ENCODE measurements at places on chromosomes 7 and 10.

DNA sequence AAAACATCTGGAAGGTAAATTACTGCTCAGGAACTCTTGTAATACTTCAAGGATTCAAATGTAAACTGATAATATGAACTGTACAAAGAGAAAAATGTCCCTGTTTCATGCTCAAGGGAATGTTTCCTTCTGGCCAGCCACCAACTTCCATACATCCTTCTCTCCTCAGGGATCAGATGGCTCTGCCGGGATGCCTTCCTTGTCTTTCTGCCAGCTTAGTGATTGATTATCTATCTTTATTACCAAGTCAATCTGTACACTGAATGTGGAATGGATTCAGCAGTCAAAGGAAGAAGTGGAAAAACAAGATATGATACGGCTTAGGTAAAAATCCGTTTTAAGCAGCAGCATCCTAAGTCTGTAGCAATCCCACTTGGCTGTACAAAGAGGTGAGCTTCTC lies 178.3 kb downstream of the PTN start:
- DNase-seq, result no peak

DNA sequence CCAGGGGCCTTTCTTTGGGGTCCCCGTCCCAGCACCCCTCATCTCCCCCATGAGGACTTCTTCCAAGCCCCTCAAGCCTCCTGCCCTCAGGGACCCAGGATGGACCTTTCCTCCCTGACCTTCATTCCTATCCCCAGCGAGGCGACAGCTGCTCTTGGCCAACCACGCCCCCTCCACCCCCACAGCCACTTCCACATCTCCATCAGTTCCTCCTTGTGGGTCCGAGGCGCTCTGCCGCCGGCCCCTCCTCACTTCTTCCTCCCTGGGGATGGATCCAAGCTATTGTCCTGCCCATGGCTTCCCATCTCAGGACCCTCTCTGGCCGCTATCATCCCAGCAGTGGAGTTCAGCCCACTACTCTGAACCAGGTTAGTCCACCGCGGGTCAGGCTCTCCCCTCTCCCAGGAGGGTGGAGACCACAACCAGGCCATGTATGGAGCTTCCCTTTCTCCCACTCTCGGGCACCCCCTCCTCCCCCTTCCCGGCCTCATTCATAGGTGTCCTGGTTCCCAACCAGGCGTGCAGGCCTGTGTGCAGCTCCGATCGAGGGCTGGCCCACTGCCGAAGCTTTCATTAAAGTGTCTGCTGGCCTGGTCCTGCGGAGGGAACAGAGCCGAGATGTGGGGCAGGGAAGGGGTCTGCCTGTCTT lies 1.7 kb upstream of the SH2B2 start:
- DNase-seq, result no peak

DNA sequence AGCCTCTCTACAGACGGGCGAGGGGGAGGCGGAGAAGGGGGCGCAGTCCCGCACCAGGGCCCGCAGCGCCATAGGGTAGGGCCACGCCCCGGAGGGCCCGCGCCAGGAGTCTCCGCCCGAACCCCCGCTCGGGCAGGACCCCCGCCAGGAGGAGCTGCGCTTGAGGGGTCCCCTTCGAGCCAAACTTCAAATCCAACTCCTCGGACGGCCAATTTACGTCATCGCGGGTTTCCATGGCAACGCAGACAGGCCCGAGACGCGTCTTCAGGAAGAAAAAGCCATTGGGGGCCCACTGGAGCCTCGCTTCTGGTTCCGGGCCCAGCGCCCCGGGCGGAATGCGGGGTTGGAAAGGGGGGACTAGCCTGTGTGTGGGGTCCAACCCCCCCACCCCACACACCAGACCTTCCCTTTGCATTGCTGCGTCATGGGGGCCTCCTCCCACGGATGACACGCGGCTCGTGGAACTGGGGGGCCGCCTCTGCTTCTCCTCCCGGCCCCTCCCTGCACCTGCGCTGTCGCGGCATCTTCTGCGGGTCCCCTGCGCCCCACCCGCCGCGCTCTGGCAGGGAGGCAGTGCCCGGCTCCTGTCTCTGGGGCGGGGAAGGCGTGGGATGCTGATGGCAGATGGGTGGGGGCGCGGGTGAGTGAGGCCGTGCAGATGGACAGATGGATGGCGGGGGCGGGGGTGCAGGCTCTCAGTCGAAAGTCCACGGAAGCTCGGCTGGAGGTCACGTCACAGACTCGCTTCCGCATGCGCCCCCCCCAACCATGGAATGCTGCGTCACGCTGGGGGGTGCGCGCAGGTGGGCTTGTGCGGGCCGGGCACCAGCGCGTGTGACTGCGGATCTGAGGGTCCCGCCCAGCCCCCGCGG lies 1.2 kb downstream of the CALY start:
- no peak for DNase-seq

DNA sequence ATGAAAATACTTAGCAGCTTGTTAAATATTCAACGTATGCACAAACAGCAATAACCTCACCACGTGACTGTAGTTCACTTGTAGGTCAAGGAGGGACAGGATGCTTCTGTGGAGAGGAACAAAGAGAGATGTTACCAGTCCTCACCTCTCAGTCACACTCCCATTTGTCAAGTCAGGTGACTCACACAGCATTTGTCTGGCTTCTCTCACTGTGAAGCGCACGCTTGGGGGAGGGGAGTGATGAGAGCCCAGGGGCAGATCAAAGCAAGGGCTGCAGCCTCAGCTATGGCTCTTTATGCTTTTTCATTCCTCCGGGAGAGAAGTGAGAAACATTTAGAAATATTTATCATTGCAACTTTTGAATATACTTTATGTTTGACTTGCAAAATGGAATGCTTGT lies 2.9 kb upstream of the RBM20 start:
- DNase-seq, result no peak

DNA sequence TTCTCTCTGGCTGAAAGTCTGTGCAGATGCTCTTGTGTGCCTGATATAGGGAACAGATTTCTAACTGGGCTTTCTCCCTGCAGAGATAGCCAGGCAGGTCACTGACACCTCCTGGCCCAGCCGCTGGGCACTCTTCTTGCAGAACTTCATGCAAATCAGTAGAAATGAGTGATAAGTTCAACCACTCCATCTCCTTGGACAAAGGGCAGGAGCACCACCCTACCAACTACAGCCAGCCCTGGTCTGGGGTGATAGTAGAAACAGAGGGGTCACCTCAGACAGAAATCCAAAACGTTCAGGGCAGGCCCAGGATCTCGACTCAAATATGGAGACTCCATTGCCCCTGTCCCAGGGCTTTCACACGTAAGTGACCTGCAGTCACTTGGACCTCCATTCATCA lies 917.8 kb upstream of the ZNF722 start:
- DNase-seq, result no peak

DNA sequence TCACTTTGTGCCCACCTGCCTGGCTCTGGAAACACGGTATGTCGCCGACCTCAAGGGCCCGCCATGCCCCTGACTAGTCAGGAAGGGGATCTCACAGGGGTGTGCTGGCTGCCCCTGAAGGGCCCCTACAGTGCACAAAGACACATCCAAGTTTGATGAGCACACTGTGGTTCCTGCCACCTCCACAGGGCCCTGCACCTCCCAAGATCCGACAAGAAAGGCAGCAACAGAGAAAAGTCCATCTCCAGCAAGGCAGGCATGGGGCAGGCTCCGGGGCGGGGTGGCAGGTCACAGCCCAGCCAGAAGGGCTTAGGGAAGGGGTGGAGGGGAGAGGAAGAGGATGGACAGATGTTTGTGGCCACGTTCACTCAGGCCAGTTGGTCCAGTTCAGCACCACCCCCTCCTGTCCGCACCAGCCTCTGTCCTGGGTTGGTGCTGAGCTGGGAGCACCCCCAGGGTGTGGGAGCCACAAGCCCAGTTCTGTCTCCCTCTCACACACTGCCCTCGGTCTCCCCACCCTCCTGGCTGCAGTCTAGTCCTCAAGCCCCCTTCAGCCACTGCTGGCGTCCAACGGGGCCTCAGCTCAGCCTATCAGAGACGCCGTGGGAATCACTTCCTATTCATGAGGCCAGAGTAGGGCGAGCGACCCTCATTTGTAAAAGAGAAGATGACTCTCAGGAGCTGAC lies 11.5 kb downstream of the DRGX start:
- DNase-seq, result no peak

GRCh38 chr7:111184987-111185386 lies 94.1 kb downstream of the LRRN3 start:
- no peak for DNase-seq

DNA sequence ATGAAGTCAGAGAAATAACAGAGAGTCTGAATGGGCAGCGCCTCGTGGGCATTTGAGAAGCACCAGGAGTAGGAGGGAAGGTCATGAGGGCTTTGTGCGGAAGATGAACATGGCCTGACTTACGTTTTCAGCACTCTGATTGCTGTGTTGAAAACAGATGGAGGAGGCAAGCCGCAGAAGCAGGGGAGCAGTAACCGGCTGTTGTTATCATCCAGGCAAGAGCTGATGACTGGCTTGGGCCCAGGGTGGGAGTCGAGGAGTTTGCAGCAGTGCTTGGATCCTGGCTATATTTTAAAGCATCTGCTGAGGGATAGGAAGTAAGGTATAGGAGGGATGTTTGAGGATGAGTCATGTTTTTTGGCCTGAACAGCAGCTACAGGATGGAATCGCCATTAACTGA lies 12.7 kb upstream of the PDLIM1 start:
- DNase-seq, result no peak

DNA sequence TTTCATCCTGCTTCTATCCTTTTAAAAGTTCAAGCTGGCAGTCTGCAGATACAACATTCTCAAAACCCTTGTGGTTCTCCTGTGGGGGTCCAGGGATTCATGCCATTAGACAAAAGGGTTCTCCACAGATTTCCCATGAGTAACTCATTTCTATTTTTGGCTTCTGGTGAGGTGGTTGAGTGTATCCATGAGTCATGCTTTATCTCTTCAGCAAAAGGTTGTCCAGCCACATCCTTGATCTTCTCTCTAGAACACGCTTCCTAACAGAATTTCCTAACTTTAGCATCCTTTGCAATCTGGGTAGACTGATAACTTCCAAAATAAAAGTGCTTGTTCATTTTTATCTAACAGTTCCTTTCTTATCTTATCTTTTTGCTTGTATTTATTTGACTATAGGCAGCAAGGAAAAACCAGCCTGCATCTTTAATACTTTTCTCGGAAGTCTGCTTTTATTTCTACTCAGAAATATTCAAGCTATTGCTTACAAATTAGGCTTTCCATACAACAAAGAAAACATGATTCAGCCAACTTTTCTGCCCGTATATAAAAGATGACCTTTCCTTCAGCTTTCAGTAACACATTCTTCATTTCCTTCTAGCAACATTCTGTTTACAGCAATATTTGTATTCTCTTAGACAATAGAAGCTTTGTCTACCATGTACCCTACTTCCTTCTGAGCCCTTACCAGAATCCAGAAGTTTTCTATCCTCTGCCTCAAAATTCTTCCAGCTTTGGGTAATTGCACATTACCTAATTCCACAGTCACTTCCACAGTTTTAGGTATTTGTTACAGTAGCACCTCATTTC lies 79.3 kb upstream of the IL6 start:
- DNase-seq, result no peak

DNA sequence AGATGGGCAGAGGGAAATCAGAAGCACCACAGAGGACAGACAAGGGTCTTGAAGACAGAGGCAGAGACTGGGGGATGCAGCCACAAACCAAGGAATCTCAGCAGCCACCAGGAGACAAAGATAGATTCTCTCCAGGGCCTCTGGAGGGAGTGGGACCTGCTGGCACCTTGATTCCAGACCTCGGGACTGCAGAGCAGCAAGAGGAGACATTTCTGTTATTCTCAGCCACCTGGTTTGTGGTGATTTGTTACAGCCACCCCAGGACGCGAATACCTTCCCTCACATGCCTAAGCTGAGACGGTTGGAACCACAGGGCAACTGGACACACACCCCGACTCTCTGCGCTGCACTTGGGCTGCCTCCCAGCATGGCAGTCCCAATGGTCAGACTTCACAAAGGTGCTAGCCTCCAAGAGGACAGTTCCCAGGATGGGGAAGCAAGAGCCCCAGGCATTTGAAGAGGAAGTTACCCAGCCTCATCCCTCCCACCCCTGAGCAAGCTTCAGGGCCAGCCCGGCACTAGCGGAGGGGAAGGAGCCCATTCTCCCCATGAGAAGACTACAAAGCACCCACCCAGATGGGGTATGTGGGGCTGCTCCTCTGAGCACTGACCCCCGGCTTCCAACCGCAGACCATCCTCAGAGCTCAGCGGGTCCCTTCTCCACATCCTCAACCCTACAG lies 104.6 kb upstream of the INSIG1 start:
- DNase-seq, result no peak

- no peak for DNase-seq
These were observed at the start of gene HMX3 for GRCh38 chr10:123135415-123136141. HMX3 (plus strand) TSS chr10:123135970; CDS start chr10:123136051, 81 bp downstream.

GRCh38 chr10:3169271-3169670 lies 3.3 kb downstream of the PITRM1 start:
- DNase-seq, result no peak

DNA sequence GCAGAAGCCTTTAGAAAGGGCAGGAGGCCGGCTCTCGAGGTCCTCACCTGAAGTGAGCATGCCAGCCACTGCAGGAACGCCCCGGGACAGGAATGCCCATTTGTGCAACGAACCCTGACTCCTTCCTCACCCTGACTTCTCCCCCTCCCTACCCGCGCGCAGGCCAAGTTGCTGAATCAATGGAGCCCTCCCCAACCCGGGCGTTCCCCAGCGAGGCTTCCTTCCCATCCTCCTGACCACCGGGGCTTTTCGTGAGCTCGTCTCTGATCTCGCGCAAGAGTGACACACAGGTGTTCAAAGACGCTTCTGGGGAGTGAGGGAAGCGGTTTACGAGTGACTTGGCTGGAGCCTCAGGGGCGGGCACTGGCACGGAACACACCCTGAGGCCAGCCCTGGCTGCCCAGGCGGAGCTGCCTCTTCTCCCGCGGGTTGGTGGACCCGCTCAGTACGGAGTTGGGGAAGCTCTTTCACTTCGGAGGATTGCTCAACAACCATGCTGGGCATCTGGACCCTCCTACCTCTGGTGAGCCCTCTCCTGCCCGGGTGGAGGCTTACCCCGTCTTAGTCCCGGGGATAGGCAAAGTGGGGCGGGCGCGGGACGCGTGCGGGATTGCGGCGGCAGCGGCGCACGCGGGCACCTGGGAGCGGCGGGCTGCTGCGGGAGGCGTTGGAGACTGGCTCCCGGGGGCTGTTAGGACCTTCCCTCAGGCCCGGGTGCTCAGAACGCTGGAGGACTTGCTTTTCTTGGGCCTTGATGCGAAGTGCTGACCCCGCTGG lies at the start of gene FAS:
Gene FAS, plus strand, starts transcription at position 415 of the 777 bp plus-strand sequence. Its CDS starts 79 bp downstream, at position 494.
- DNase-seq, result no peak

GRCh38 chr7:117069379-117069778 lies 116.1 kb downstream of the ST7 start:
- DNase-seq, result no peak

GRCh38 chr7:21986096-21986495 lies 40.4 kb upstream of the CDCA7L start:
- no peak for DNase-seq

- no peak for DNase-seq
These were observed 520.0 kb downstream of the CNTNAP2 start for GRCh38 chr7:146636581-146636980.

GRCh38 chr10:102505462-102506115 lies 1.8 kb downstream of the SUFU start:
- DNase-seq, result no peak

DNA sequence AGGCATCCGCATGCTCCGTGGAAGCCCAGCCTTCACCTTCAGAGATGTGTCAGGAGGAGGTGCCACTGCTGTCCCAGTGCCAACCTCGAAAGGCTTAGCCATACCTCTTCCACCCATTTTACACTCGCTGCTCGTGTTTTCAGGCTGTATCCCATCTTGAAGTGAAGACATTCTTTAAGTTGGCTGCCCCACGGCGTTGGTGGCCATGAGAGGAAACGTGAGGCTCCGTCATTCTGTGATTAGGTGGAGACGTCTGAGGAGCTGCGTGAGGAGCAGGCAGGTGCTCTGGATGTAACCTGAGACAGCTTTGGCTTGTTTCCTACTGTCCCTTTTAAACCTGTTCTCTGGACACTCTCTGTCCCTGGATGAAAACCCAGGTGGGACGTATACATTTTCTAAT lies 159.9 kb upstream of the RNF32 start:
- no peak for DNase-seq

- no peak for DNase-seq
These were observed 102.8 kb downstream of the ARHGAP22 start for GRCh38 chr10:48501787-48502771.

Measured in NCI-H1417 treated with DMSO at 0.1 percent for 48 hours (cell line).